ENCODE measurements at places on chromosomes 6 and 20.

- DNase-seq, result no peak
These were observed 19.7 kb downstream of the SLC22A16 start for GRCh38 chr6:110456694-110457093.

DNA sequence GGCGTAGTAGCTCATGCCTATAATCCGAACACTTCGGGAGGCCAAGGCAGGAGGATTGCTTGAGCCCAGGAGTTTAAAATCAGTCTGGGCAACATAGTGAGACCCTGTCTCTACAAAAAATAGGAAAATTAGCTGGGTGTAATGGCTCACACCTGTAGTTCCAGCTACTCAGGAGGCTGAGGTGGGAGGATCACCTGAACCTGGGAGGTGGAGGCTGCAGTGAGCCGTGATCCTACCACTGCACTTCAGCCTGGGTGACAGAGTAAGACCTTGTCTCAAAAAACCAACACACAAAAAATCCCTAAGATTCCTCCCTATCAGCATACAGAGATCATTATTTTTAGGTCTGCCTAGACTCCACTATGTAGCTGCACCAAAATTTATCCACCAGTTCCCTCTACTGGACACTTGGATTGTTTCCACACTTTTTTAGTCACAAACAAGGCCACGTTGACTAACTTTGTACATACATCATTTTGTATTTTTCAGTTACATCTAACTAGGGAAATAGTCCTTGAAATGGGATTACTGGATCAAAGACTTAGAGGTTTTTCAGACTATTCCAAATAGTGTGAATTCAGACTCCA is 3.6 kb upstream of the PHF1 start:
- DNase-seq, result no peak

DNA sequence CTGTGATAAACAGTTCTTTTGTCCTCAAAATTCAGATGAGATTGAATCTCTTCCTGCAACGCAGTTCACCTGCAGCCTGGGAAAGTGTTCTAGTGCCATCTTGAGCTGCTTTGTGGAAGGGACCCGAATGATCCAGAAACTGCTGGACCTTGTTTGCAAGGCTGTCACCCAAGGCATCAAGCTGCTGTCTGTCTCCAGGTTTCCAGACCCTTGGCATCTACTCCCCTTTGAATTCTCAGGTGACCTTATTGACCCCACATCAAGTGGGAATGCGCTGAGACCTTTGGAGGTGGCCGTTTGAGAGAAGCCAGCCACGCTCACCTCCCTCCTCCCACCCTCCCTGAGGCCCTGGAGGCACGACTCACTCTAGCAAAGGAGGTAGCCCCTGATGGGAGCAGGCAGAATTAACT is 112.5 kb downstream of the EDN3 start:
- DNase-seq, result no peak

DNA sequence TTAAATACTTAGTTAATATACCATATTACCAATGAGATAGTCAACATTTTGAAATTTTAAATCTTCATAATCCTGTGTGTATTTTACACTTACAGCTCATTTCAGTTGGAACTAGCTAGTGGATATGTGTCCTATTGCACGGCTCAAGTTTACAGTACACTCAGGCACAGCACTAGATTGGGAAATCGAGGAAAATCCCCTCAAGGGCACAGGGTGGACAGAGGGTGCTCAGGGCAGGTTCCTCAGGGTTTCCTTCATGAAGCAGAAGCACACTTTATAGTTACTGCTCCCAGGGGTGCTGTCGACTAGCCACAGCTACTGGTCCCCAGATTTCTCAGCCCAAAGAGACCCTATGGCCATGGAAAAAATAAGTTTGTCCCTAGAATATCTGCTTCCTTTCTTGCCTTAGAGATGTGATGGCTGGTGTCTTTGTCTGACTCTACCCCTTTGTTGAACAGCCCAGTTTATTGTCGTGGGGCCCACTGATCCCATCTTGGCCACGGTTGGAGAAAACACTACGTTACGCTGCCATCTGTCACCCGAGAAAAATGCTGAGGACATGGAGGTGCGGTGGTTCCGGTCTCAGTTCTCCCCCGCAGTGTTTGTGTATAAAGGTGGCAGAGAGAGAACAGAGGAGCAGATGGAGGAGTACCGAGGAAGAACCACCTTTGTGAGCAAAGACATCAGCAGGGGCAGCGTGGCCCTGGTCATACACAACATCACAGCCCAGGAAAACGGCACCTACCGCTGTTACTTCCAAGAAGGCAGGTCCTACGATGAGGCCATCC is 1.5 kb downstream of the BTN2A1 start:
- DNase-seq, result no peak

GRCh38 chr6:134738211-134738885 is 211.6 kb downstream of the ALDH8A1 start:
- no peak for DNase-seq

- DNase-seq, result peak; percentile 67
These were observed 12.7 kb downstream of the ZCCHC3 start for GRCh38 chr20:309841-310644.

DNA sequence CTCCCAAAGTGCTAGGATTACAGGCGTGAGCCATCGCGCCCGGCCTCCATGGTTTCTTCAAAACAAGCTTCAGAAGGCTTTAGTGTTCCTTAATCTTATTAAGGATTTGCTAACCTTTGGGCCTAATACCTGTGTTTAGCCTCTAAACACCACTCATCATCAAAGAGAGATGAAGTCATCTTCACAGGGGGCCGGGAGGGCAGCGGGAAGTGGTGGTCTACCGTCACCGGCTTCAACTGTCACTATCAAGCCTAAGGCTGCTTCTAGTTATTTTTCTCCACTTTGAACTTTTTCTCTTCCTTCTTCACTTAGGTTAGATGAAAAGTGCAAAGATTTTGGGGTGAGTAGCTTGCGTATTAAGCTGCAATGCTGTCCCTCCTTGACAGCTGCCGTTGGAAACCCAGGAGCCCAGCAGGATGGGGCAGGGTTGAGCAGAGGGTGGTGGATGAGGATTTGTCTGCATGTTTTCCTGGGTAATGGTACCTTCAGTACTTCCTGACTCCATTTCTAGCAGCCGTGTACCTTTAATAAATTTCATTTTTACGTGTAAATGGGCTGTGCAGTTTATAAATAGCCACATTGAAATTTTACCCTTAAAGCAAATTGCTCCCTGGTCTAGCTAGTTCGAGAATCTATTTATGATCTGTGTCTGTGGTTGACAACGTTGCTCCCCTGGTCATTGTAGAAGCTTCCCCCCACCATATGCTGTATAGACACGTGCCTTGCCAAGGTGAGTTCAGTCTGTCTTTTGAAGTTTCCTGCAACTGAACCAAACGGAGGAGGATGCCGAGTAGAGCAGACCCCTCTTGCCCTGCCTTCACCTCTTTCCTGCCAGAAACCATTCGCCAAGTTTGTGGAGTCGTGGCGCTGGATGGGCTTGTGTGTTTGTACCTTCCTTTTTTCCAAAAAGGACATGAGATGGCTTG is 64.8 kb downstream of the SYNJ2 start:
- DNase-seq, result no peak

DNA sequence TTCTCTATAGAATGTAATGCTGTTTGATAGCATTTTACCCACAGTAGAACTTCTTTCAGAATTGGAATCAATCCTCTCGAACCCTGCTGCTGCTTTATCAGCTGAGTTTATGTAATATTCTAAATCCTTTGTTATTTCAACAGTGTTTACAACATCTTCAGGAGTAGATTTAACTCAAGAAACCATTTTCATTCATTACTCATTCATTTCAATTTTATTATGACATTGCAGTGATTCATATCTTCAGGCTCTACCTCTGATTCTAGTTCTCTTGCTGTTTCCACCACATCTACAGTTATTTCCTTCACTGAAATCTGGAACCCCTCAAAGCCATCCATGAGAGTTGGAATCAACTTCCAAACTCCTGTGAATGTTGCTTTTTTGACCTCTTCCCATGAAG is 93.7 kb downstream of the ZFAND3 start:
- no peak for DNase-seq

GRCh38 chr20:2742934-2743559 is 50.5 kb downstream of the EBF4 start:
- DNase-seq, result no peak

- DNase-seq, result no peak
These were observed 43.8 kb upstream of the XRN2 start for GRCh38 chr20:21259346-21259745.

GRCh38 chr20:59850018-59850641 is 83.3 kb downstream of the SYCP2 start:
- peak; percentile 69 for DNase-seq

DNA sequence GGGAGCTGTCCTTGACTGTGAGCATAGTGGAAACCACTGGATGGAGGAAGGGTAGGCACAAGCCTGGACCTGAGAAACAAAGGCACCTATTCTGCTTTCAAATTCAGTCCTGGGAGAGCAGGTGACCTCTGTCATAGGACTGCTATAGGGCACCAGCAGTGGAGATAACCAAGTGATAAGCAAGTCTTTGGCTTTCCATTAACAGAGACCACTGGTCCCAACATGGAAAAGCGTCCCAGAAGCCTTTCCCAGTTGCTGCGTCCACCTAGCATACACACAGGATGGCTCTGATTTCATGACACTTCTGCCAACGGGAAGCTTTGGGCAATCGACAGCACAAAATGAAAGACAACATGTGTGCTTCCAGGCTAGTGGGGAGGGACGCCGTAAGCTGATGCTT is 8.9 kb downstream of the SLC22A3 start:
- no peak for DNase-seq

DNA sequence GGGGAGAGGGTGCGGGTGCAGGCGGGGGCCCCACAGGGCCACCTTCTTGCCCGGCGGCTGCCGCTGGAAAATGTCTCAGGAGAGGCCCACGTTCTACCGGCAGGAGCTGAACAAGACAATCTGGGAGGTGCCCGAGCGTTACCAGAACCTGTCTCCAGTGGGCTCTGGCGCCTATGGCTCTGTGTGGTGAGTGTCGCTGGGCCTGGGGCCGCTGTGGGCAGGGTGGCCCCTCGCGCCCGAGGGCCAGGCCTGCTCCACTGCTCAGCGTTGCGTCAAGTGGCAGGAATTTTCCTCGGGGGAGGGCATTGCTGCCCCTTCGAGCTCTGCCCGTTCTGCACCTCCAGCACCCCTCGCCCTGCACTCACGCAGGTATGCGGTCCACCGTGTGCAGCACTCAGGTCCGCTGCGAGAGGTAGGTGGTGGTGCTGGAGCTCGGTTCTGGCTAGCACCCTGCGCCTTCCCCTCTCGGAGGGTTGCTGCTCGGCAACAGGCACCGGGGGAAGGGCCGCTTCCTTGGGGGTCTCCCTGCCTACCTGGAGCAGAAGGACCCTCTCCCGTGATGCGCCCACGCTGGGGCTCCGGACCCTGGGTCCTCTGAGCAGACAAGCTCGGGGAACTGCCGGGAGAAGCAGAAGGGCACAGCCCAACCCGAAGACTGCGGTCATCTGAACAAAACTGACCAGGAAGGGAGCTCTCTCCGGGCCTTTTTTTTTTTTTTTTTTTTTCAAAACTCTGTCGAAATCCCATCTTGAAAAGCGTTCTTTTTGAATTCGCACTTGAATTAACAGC is 674 bp downstream of the MAPK14 start:
- no peak for DNase-seq

DNA sequence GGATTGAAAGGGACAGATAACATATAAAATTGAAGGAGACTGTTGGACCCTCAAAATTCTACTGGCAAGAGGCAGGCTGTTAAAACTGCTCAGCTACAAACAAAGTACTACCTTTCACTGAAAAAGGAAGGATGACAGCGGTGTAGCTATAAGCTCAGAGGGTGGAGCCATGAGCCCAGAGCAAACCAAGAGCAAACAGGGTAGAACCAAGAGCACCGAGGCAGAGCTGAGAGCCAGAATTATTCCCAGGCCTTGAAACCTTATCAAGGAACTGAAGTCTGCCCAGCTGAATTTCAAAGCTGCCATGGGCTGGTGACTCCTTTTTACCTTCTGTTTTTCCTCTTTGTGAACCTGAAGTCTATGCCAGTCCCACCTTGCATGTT is 74.7 kb upstream of the SLC4A11 start:
- DNase-seq, result no peak

DNA sequence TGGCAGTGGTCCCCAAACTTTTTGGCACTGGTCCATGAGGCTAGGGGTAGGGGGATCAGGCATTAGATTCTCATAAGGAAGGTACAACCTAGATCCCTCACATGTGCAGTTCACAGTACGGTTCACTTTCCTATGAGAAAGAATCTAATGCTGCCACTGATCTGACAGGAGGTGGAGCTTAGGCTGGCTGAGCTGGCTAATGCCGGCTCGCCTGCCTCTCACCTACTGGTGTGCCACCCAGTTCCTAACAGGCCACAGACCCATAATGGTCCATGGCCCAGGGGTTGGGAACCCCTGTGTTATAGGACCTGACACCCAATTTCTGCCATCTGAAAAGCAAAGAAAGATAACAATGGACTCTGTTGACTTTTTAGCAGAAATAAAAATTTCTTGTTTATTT is 199.6 kb downstream of the GMPR start:
- no peak for DNase-seq

DNA sequence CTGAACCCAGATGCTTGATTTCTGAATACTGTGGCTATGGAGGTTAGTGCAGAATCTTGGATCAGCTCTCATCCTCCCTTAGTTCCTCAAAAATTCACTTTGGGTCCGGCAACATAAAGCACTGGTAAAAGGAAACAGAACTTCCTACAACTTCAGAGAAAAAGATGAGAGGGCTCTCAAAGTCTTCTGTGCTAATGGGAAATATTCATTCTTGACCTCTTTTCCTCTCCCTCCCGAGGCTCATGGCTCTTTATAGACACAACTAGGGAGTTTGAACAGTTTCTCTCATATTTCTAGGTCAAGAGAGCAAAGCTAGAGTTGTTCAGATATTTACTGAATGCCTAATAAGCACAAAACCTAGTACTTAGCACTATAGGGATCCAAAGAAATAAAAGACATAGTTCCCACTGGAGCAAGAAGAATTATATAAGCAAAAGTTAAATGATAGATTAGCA is 124.1 kb upstream of the TCF21 start:
- no peak for DNase-seq

GRCh38 chr20:9279918-9280401 is 211.1 kb downstream of the PLCB4 start:
- no peak for DNase-seq

GRCh38 chr6:158630938-158631616 is 13.5 kb downstream of the DYNLT1 start:
- no peak for DNase-seq

DNA sequence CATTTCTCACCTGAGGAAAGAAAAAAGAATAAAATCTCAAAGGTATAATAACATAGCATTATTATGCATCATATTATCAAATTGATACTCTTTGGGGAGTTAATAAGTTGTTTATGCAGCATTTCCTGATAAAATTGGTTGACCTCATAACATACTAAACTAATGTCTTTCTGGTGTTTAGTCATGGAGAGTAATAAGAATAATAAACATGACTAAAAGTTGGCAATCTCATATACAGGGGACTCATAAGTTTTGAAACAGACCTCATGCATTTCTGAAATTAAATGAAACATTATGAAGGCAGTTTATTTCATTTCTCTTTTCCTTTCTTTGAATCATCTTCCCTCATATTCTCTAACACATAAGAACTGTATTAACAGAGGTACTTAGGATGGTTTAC is 60.5 kb upstream of the PRDM1 start:
- no peak for DNase-seq

- DNase-seq, result no peak
These were observed 135.7 kb downstream of the ATXN1 start for GRCh38 chr6:16625291-16626265.

- no peak for DNase-seq
These were observed 91.2 kb upstream of the TSHZ2 start for GRCh38 chr20:52880997-52881396.

GRCh38 chr20:46814366-46815232 is 80.0 kb upstream of the EYA2 start:
- DNase-seq, result no peak

GRCh38 chr6:10409233-10409721 is 5.6 kb downstream of the TFAP2A start:
- no peak for DNase-seq

- DNase-seq, result no peak
These were observed 28.4 kb downstream of the TFEB start for GRCh38 chr6:41706876-41707564.

Data from NCI-H1417 treated with DMSO at 0.1 percent for 48 hours (cell line).